ENCODE measurements at places on chromosomes 16 and 17.

DNA sequence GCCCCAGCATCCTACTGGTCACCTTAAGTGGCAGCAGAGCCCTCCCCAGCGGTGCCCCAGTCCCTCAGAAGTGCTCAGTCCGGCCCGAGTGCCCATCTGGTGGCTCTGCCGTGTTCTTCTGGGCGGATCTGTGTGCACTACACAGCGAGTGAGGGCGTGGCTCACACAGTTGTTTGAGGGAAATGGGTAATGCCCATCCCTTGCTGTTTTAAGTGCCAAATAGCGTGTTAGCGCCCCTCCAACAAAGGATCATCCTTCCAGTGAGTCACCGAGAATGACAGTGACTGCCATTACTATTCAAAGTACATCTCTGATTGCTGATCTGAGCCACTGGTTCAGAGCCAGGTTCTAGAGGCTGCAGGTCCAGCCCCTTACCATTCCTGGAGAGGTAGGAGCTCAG lies 152.0 kb downstream of the LGALS9B start:
- DNase-seq = no peak

DNA sequence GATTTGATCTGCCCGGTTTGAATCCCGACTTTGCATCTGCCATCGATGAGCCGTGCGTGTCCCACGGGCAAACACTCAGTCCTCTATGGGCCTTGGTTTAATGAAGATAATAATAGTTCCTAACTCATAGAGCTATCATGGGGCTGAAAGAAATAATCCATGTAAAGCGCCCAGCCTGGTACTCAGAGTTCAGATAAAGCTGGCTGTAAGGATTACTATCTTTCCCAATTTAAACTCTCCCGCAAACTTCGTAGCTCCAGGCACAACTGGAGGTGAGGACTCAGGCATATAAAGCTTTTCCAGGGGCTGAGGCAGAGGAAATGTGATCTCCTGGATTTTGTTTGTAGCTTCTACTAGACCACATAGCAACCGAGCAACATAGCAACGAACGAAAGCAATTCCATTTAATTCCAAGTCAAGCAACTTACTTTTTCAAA lies 16.3 kb downstream of the ALOX15 start:
- no peak for DNase-seq

GRCh38 chr17:64063766-64064224 lies 43.4 kb upstream of the ICAM2 start:
- DNase-seq = peak; percentile 75

- DNase-seq = no peak
These were observed 6.2 kb upstream of the SLC25A19 start for GRCh38 chr17:75295201-75296158.

DNA sequence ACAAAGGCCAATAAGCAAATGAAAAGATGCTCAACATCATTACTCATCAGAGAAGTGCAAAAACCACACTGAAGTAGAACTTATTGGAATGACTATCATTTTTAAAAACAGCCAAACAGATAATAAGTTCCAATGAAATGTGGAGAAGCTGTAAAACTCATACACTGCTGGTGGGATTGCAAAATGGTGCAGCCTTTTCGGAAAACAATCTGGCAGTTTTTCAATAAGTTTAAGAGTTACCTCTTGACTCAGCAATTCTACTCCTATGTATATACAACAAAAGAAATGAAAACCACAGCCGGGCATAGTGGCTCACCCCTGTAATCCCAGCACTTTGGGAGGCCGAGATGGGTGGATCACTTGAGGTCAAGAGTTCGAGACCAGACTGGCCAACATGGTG lies 49.3 kb downstream of the AKAP10 start:
- no peak for DNase-seq

GRCh38 chr16:53041320-53042051 lies 11.2 kb downstream of the CHD9NB start:
- no peak for DNase-seq

GRCh38 chr16:73064212-73064993 lies 16.5 kb upstream of the ZFHX3 start:
- DNase-seq = no peak

DNA sequence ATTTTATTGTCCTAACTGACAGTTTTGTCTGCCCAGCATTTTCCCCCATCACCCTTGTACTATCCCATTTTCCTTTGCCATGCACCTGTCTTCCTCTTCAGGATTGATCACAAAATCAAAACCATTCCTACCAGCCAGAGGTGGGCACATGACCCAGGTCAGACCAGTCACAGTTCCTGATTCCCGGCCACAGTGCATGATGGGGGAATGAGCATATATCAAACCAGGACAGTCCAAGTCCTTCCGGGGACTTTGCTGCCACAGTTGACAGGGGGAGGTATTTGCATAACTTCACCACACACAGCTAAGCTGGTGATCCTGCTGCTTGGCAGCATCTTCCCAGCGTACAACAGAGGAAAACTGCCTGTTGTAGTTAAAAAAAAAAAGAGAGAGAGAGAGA lies 493.9 kb downstream of the WWOX start:
- DNase-seq = peak; percentile 8

GRCh38 chr17:32909787-32910369 lies 18.1 kb upstream of the TMEM98 start:
- peak; percentile 71 for DNase-seq

DNA sequence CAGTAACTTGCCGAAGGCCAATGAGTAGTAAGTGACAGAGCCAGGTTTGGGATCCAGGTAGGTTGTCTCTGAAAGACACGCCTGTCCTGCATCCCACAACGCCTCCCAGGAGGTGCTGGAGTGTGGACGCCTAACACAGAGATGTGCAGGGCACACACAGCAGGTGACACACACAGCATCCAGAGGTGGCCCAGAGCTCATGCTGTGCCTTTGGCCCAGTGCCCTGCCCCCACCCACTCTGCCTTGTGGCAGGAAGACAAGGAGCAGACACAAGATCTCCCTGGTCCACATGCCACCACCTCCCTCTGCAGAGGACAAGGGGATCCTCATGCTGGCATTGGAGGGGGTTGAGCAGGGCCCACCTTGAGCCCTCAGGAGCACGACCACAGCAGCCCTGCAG lies 14.7 kb upstream of the STH start:
- DNase-seq = no peak

DNA sequence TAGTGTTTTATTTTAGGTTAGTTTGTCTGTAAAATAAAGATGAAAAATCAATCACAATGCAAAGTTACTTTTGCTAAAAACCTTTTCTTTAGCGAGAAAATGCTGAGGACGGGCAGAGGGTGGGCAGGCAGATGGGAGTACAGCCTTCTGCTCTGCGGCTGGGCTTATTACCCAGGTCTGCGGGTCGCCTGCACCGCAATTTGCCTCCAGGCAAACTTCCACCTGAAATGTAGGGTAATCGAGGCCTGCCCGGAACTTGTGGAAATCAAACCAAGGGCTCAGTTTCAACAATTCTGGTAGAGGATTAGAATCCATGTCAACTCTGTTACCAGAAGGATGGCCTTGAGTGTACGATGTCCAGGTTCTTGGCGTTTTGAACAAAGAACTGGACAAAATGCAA lies 22.3 kb upstream of the MMD start:
- DNase-seq = no peak

DNA sequence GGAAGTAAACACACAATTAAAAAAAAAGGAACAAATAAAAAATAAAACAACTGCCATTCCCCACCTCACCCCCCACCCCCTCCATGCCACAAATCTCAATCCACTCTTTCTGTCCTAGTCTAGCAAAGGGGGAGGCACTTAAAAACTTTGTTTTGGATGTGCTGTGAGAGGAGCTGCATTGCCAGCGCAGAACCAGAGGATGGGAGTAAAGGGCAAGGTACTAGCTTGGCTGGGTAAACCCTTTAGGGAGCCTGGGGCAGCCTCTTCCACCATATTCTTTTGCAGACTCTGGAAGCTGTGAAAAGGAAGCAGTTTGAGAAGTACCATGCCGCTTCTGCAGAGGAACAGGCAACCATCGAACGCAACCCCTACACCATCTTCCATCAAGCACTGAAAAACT lies 1.4 kb downstream of the MRPS7 start:
- no peak for DNase-seq

DNA sequence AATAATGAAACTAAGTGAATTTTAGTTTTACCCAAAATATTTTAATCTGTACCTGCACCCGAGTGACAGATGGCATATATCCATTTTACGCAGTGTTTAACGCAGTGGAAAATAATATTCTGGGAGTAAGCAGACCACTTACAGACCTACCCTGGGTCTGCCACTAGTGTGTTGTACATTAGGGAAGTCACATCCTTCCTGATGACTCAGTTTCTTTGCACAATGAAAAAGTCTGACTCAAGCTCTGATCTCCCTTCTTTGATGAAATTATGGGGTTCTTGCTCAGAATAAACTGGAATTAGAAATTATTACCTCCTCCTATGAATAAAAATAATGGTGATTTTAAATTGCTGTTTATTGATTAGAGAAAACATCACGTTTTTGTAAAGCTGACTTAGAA lies 123.2 kb upstream of the AXIN2 start:
- no peak for DNase-seq

DNA sequence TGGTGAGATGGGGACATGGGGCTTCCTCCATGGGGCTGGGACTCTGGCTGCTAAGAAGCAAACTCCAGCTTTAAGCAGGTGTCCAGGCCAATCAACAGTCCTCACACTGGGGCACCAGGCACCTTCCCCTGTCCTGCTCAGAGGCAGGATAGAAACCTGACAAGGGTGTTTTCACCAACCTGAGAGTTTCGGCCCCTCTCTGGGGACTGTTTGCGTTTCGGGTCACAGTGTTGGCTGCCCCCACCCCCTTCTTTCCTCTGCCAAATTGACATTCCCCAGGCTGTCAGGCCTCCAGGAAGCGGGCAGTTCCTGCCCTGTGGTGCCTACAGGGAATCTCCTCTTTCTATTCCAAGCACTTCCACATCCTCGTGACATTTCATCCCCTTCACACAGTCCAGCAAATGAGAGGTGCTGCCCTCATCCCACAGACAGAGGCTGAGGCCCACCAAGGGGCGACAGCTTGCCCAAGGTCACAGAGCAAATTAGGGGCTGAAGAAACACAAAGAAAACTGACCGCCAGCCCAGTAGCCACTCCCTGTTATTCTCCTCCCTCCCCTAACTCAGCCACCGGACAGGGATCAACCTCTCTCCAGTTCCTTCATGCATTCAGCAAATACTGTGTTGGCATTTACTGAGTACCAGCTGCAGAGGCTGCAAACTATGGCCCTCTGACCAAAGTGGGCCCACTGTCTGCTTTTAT lies 38.0 kb downstream of the MMP15 start:
- DNase-seq = no peak

DNA sequence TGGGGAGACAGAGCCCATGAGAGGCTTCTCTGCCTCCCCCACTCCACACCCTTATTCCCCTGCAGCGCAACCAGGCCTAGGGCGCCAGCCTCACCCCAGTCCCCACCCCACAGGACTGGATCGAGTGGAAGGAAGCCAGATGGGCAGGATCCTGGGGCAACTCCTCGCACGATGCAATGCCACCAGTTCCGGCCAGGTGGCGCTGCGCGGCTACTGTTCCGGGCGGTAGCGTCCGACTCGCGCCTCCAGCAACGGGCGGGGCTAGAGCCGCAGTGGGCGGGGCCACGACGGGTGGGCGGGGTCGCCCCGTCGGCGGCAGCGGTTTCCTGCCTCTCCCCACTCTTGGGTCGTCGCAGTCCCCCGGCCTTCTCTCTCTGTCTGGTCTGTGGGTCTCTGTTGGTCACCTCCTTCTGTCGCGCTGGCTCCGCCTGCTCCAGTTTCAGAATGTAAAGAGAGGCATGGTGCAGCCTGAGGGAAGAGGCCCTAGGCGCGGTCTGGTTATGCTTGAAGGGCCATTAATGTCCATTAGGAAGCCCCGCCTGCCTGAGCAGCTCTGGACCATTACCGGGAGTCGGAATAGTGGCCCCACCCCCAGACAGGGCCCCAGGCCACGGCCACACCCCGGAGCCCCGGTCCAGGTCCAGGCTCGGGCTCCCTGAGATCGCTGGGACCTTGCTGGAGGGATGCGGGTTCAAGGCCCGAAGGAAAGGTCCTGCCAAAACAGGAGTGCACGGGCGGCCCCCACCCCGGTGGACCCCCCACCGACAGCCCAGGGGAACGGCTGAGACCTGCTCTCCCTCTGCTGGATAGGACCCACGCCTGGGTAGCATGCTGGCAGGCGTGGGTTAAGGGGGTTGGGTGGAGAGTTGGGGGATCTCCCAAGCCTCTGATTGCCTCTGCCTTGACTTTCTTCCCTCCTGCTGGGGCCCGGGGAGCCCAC lies 3.3 kb upstream of the NHERF2 start:
- peak; percentile 99 for DNase-seq

GRCh38 chr17:77457572-77458201 lies 316.9 kb downstream of the SEC14L1 start:
- no peak for DNase-seq

- no peak for DNase-seq
These were observed 54.0 kb downstream of the MRM3 start for GRCh38 chr17:836151-836550.

DNA sequence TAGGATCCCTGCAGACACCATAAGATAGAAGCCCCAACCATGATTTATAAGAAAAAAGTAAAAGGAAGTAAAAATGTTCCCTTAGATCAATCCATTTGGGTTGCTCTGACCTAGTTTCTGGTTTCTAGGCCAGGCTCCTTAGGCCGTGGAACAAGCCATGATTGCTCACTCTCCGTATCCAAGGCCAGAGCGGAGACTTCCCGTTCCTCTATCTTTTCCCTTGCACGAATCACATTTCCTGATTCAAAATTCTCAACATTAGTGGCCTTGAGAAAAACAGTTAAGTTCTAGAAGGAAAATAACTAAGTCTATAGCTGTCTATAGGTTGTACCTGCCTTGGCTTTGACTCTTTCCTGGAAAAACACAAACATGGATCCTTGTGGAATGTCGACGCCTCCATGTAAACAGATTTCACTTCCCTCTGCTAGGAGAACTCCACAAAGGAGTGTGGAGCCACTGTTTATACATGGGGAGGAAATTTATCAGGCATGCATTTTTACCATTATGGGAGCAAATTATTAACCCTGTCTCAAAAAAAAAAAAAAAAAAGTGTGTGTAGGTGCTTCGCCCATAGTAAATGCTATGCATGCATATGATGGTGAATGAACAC lies 149.6 kb downstream of the ZFHX3 start:
- DNase-seq = no peak
